GDM1 (cell line): ENCODE measurements at places on chromosomes 11 and 22.

GRCh38 chr11:77386178-77386577, 84.7 kb upstream of the GDPD4 start:
- no peak for DNase-seq

DNA sequence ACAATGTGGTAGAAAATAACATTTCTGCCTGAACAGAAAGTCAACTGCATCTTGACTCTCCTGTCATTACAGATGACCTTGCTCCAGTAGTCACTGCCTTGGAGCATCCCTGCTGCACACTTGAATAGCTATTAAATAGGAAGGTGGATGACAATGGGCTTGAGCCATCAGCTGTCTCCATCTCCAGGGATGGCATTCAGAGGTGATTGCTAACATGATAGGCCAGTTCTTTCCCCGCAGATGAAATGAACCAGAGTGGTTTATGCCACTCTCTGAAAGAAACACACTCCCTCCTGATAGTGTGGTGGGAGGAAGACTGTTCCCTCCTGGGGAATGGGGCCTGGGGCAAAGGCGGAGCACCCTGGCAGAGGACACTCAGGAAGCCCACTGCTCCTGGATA, 57.1 kb upstream of the OLFML1 start:
- DNase-seq: no peak

DNA sequence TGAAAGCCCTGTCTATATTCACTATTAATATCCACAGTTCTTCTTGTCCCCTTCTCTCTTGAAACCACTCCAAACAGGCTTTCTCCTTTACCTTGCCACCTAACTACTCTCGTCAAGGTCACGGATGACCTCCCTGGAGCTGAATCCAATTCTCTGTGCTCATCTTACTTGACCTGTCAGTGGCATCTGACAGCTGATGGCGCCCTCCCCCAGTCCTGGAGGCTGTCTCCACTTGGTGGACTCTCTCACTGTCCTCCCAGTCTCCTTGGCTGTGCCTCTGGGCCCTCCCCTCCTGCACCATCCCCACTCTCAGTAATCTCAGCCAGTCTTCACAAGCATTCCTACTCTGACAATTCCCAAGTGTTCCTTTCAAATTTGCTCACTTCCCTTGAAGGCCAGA, 8.7 kb downstream of the TNKS1BP1 start:
- no peak for DNase-seq

DNA sequence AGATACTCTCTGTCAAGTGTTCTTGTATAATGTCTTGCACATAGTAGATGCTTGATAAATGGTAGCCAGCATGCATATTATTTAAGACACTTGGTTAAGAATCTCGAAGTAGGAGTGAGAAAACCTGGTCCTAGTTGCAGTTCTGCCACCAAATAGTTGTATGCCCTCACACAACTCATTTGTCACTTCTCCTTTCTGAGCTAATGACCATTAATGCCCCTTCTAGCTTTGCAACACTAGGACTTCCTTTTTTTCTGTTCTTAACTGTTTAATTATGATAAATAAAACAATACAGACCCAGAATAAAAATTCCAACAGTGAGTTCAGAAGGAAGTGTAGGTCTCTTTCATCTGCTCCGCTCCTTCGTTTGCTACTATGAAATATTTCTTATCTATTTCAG, 453.6 kb downstream of the TMEM135 start:
- DNase-seq: no peak

GRCh38 chr11:99555486-99555885, 534.7 kb downstream of the CNTN5 start:
- no peak for DNase-seq

GRCh38 chr22:35549328-35549727, 8.7 kb downstream of the RASD2 start:
- no peak for DNase-seq

- DNase-seq: no peak
Observed at GRCh38 chr11:74010306-74011300, 1.7 kb upstream of the UCP3 start.

DNA sequence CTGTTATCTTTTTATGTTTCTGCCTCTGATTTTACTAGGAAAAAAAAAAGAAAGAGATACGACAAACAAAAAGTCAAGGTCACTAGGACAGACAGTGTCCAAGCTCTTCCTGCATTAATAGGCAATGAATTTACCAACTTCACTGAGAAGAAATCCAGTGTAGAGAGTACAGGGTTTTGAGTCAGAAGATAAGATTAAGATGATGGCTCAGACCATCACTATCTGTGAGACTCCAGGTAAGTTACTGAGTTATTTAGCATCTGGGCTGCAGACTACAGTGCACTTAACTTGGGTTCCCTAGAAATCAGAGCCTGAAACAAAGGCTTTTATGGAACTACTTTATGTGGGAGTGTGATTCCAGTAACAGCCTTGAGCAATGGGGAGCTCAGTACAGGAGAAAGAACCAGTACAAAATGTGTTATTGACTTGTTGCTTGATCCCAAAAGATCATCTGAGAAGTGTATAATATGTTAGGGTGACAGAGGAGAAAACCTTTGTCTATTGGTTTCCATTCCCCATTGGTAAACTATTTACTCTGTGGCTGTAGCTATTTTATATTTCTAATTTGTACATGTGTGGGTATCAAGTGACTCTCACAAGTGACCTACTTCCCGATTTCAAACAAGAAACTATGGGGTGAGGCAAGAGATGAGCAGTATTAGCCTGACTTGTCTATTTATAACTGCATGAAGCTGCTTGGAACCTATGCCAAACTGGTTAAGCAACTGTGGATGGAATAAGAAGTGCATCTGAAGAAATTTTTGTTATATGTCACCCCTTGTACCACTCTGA, 395.8 kb downstream of the RAB38 start:
- DNase-seq: no peak

DNA sequence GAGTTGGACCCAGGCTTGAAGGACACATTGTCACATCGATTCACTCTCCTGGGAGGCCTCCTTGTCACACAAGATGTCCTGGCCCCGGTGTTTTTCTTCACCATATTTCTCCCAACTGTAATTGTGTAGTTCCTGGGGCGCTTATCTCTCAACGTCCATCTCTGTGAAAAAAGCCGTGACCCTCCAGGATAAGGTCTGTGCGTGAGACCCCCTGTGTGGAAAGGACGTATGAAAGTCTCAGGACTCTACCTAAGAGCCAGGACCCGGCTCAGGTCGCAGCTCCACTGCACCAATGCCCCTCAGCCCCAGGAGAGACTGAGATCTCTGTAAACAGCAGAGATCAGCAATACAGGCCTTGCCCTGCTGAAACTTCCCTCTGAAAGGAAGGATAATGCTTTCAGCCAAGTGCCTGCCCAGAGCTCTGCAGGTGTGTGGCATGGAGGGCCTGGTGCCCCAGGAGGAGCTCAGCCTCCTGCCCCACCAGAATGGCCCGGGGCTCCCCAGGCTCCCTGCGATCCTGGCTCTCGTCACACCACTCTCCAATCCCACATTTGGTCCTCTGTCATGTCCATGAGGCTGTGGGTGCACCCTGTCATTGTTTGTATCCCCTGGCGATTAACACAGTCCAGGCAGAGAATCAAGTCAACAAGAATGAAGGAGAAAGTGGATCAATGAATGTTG, 119.2 kb upstream of the TMEM45B start:
- no peak for DNase-seq

DNA sequence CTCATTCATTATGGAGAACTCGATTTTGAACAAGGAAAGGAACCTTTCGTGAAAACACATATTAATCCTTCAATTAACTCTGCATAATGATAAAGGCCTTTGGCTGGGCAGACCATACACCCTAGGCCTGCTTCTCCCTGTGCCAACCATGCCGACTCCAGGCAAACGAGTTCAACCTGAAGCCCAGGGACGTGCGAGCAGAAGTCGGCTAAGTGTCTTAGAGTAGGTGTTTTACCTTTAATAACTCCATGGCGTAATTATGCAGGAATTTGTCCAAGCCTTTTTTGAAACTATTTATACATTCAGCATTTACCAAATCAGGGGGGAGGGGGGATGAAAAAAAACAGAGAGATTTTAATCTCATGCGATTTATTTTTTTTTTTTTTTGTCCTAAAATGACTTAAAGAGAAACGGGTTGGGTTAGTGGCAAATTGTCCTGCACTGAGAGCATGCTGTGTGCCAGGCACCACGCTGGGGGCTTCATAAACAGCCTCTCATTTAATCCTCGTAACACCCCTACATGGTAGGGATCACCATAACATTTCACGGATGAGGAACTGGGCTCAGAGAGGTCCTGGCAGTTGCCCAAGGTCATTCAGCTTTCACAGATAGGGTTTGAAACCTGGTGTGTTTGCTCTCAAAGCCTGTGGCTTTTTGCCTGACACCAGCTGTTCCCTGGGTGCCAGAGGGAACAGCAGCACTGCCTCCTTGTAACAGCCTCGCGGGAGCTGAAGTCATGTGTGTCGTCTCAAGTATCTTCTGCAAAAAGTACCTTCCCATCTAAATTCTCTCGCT, 423.9 kb downstream of the MN1 start:
- DNase-seq: no peak

DNA sequence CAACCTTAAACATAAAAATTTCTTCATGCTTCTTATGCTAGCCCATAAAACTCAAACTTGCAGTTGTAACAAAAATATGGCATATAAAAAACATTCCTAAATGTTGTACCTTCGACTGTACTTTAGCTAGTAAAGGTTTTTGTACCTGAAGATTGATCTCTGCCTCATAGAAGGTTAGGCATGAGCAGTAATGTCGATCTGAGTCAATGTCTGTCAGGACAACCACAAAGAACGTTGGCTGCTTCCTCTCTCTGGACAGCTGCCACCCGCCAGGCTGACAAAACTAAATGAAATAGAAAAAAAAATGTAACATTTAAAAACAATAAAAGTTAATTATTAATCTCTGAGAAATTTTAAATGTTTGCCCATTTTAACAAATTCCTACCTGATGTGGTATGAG, 251.3 kb downstream of the SBF2 start:
- DNase-seq: no peak

- DNase-seq: no peak
Observed at GRCh38 chr11:57251037-57251436, 14.0 kb upstream of the APLNR start.

- DNase-seq: no peak
Observed at GRCh38 chr22:26763633-26764361, 106.4 kb downstream of the MIAT start.

DNA sequence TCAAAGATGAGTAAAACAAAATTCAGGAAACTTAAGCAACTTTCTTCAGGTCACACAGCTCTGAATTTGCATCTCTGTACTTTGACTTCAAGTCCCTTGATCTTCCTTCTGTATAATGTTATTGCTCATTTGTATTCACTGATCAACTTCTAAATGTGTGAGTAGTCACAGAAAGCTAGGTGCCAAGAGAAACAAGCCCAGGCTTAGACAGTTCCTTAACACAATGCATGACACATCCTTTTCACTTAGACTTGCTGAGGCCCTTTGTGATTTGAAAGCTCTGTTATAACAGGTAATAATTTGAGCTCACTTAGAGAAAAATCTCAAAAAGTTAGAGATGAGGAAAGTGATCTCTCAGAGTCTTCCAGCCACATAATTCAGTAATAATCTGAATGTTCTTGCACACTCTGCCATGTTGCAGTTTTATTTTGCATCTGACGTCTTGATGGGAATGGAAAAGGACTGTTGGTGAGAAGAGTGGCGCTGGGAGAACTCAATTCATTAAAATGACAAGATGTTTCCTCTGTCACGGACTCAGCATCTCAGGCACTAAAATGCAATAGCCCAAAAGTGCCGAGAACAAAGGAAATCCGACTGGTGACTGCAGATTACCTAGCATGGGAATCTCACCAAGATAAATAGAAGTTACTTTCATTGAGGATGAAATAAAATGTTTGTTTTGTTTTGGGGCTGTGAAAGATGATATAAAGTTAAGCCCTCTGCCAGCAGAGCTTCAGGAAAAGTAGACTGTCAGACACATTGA, 665.3 kb downstream of the OPCML start:
- DNase-seq: no peak

GRCh38 chr11:7525424-7525823, 11.6 kb downstream of the PPFIBP2 start:
- no peak for DNase-seq

GRCh38 chr11:65777821-65778361, 2.9 kb downstream of the AP5B1 start:
- DNase-seq: no peak

- no peak for DNase-seq
Observed at GRCh38 chr22:27719036-27719347, 82.6 kb downstream of the MN1 start.

DNA sequence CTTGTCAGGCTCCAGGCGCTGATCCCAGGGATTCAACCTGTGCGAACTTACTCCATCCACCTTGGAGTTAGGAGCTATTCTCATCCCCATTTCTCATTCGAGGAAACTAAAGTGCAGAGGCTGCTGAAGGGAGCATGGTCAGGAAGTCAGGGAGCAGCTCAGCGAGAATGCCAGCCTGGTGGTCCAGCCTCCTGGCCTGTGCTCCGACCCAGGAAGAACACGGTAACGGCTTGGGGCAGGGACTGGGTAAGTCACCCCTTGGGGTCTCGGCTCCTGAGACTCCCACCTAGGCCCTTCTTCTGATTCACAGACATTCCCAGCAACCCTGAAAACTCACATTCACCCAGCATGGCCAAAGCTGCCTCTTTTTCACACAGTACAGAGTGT, 132.8 kb downstream of the CRYBB2 start:
- no peak for DNase-seq

GRCh38 chr11:27861706-27862430, 161.6 kb upstream of the BDNF start:
- DNase-seq: no peak

DNA sequence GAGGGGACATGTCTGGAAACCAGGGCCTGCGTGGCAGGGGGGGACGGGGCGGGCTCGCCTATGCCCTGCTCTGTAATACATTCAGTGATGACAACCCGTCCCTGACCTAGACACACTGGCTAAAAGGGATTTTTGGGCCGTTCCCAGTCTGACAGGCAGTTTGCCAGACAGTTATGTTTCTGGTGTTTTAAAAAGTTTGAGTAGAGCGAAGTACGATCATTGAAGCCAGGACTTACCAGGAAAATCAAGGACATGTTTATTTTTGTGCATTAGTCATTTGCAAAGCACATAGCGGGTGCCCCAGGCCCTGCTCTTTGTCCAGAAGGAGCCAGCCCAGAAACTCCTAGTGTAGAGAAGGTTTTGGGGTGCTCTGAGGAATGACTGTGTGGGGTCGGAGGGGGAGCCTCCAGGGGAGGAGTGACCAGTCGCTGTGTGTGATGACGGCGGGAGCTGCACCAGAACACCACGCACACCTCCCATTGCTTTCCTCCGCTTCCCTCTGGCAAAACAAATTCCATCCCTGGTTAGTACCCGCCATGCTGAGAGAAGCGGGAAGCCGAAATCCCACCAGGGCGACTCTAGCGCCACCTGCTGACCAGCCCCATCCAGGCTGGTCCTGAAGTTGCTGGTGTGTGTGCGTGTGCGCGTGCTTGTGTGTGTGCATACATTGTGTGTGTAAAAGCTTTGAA, 50.8 kb downstream of the FBLN1 start:
- no peak for DNase-seq
